ENCODE measurements at places on chromosomes 7 and 10.
A peak's percentile ranks its signal among the peaks of the same experiment; 100 is the strongest.

DNA sequence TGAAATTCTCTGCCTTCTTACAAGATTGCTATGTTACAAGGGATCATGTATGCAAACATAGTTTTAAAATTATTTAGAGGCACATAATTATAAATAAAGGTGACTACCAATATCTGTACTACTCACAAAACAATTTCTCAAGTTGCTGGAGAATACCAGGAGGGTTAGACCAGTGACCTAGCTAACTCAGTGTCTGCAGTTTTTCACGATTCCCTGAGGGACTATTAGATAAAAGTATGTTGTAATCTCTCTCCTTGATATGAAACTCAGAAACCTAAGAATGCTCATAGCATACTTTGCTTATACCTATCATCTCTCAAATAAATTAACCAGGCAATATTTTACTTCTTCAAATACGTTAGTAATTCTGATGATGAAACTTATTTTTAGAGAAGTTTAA lies 534.0 kb upstream of the ANKRD30A start:
- no peak for DNase-seq

GRCh38 chr7:152709287-152710152 lies 33.6 kb upstream of the XRCC2 start:
- DNase-seq = no peak

- no peak for DNase-seq
These were observed 14.0 kb downstream of the KMT2E start for GRCh38 chr7:105028004-105028403.

GRCh38 chr7:158394936-158395335 lies 192.7 kb downstream of the PTPRN2 start:
- DNase-seq = peak; percentile 45

DNA sequence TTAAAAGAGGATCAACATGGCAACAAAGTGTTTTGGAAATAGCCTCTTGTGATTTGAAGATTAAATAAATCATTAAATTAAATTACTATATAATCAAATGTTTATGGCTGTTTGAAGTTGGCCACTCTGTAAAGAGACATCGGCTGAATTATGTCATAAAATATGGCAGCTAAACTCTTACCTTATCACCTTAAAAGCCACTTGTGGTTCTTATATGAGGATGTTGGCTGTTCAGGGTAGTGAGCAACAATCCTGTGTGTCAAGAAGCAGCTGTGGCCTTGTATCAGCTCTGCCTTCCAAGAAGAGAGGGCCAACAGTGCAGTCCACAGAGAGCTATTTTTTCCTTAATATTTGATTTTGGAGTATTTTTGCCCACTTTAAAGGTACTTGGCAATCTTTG lies 113.4 kb upstream of the CDK6 start:
- DNase-seq = no peak

DNA sequence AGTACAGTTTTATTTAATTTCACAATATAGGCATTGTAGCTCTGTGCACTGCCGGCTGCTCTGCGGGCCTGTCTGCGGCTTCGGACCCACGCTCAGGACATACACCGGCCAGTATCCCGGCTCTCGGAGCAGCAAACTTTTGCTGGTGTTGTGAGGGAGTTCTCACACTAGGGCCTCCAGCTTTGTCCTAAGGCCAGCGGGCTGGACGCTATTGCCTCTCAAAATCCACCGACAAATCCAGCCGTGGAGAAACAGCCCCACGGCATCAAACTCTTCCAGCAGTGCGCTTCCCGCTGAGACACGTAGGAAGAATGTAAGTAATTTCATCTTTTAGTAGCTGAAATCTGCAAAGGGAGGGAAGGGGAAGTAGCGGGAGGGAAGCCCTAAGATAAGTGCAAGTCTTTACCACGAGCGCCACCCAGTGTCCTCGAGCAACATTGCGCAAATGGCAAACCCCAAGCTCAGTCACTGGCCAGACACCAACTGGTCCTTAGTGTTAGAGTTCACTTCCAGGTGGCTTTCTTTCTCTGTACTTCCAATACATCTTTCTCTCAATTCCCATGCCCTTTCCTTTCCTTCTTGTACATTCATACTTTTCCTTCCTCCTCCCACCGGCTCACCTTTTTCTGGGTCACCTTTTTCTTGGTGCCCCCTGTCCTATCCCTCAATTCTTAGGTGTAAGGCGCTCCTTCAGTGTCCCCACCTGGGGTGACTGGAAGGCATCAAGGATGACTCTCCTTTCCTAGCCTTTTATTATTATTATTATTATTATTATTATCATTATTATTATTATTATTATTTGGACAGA lies 3.0 kb upstream of the DLX5 start:
- DNase-seq = peak; percentile 74
